Activated CD4-positive, alpha-beta T cell treated with anti-CD3 and anti-CD28 coated beads, Interleukin-2, Interleukin-6, amounts not matched to agents 100 ng/mL and 50 ng/mL, durations not matched to agents 16 hours and 8 hours (primary cell): ENCODE measurements at places on chromosomes 3 and 15.
A peak's percentile ranks its signal among the peaks of the same experiment; 100 is the strongest.

DNA sequence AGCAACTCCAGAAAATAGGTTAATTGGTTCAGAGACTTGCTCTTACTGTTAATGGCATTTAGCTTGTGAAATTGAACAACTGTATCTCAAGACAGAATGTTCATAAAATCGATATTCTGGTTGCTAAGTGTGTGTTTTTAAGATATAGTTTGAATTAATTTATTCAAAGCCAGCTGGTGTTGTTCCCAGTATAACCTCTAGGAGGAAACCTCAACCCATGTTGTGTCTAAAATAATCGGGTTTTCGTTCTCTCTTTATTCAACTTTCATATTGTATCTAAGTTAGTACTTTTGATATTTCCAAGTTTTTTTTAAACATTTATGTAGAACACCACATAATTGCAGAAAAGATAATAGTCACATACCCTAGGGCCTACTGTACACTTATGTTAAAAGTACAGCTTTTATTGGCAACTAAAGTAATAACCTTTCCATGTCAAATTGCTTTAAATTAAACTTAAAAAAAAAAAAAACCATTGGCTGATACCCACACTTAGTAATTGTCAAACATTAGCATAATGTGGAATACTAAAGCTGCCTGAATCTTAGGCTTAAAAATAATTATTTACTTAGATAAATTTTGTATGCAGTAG is 90.9 kb downstream of the SAMMSON start:
- peak; percentile 9 for DNase-seq

DNA sequence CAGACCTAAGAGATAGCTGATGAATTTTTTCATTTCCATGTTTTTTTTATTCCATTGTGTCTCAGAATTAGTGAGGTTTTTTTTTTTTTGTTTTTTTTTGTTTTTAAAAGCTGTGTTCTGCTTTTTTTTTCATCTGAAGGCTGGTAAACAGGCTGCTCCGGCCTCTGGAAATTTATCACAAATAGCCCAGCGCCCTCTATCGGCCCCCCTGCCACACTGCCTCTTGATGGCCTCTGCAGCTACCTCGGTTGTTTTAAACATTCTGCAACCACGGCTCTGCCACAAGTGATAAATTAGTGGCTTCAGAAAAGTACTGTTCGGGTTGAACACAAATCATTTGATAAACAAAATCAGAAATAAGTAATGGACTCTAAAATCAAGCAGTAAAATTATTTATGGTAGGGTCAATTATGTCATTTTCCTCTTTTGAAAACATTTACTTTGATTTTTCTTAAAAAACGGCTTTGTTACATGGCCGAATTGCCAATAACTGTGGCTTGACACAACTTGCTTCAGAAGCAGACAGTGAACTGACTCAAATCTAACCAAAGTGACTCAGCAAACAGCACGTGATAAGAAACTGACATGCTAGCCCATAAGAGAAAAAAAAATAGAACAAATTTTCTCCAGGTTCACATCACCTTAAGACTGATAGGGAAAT is 87.8 kb downstream of the RSL24D1 start:
- DNase-seq, result peak; percentile 78

- no peak for DNase-seq
These were observed 45.9 kb downstream of the FAM43A start for GRCh38 chr3:194731506-194732073.

GRCh38 chr3:108406063-108406660 is 104.2 kb downstream of the MYH15 start:
- no peak for DNase-seq

DNA sequence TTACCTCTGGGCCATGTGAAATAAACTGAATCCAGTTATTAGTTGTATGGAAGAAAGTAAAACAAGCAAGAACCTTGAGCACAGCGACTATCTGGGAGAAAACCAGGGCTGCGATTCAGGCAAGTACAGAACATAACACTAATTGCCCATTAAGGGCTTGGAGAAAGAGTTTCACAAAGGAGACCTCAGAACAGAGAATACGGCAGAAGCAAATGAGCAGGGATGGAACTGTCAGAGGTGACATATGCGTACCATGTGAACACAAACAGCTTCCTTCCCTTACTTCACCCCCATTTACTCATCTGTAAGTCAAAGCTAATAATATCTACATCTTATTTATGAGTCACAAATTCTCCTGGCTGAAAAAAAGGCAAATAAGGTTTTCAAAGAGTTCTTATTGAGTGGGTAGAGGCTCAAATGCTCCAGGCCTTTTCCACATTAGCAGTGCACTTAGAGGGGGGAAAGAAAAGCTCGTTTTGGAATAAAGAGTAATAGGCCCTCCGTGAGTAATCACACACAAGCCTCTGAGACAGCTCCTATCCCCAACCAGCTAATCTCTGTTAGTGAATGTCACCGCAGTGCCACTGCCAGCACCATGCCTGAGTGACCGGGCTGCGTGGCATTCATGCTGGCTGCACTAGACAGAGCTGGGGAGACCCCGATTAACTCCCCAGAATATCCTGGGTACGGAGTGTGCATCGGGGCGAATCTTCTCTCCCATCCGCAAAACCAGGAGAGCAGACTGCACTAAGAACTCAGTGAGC is 2.6 kb downstream of the PCSK6 start:
- DNase-seq, result no peak
